ENCODE measurements at places on chromosomes 6 and 20.

GRCh38 chr6:27541212-27541932 is 68.5 kb upstream of the ZNF184 start:
- DNase-seq: no peak

- no peak for DNase-seq
Measured at GRCh38 chr20:63106765-63107448, 100.1 kb upstream of the BHLHE23 start.

GRCh38 chr6:107807196-107807811 is 16.8 kb downstream of the SCML4 start:
- DNase-seq: peak; percentile 48

GRCh38 chr6:110593637-110594036 is 117.2 kb upstream of the SLC22A16 start:
- DNase-seq: no peak

- DNase-seq: peak; percentile 33
Measured at GRCh38 chr6:145887969-145888368, 73.4 kb upstream of the FBXO30 start.

- DNase-seq: no peak
Measured at GRCh38 chr6:120384671-120385070, 949.6 kb downstream of the TBC1D32 start.
